ENCODE measurements at places on chromosomes 6 and 20.
A peak's percentile ranks its signal among the peaks of the same experiment; 100 is the strongest.

DNA sequence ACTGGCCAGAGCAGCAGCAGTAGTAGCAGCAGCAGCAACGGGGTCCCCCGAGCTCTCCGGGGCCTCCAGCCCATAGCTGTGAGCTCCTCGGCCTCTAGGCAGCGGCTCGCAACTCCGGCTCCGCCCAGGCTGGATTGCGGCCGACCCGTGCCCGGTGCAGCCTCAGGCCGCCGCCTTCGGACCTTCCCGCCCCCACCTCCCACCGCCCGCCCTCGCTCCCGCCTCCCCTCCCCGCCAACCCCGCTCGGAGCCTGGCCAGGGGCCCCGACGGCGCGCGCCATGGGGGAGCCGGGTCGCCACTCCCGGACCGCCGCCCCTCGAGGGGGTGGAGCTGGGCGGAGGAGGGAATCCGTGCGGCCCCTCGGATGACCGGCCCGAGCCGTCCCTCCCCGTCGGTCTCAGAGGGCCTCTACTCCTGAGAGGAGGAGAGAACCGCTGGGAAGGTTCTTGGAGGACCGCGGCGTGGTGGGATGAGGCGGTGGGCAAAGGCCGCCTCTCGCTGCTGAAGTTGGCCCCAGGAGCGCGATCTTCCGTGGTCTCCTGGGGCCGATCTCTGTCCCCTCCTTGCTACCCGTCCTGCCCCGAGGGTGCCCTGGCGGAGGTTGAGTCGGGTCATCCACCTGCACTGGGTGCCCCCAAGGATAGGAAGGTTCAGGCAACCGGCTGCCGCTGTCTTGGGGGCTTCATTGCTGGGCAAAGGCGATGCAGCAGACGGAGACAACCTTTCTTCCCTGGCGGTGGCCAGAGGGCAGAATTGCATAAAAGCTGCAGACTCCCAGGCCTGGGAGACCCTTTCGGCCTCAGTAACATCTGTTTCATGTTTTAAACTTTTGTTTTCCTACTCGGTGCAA lies at the start of gene ADAM33:
TSS of gene ADAM33 (minus strand) at position 80 of the 851 bp plus-strand sequence. CDS start at position 74, 6 bp downstream.
- DNase-seq: no peak

- DNase-seq: no peak
These were observed 86.5 kb downstream of the SERAC1 start for GRCh38 chr6:158081657-158081935.

DNA sequence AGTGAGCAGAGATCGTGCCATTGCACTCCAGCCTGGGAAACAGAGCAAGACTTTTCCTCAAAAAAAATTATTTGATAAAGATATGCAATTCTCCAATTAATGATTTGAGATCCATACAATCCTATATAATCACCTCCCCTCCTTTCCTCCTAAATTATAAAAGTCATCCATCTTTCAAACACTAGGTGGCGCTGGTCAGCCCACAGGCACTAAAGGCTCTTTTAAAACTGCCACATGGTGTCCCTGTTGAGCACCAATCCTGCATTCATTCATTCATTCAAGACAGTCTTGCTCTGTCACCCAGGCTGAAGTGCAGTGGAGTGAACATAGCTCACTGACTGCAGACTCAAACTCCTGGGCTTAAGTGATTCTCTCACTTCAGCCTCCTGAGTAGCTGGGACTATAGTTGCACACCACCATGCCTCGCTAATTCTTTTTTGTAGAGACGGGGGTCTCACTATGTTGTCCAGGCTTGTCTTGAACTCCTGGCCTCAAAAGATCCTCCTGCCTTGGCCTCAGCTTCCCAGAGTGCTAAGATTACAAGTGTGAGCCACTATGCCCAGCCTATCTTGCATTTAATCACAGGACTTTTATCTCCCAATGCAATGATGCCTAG lies 58.7 kb upstream of the SLC2A12 start:
- DNase-seq: no peak

DNA sequence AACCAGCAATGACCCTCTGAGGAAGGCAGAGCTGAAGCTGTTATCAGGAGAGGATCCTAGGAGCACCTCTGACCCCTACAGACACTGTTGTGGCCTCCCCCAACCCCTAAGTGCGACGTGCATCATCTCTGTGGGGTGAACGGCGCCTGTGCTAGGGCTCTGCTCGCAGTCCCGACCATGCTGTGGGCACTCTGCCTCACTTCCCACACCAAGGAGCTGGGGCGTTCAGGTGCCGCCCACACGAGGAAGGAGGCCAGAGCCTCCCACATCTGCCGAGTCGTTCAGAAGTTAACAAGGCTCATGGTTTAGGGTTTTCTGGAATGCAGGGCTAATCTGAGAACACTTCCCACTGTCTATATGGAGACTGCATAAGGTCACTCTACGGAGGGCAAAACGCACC lies 62.1 kb downstream of the GINS1 start:
- no peak for DNase-seq

GRCh38 chr6:9938801-9939200 lies 476.1 kb downstream of the TFAP2A start:
- DNase-seq: no peak

DNA sequence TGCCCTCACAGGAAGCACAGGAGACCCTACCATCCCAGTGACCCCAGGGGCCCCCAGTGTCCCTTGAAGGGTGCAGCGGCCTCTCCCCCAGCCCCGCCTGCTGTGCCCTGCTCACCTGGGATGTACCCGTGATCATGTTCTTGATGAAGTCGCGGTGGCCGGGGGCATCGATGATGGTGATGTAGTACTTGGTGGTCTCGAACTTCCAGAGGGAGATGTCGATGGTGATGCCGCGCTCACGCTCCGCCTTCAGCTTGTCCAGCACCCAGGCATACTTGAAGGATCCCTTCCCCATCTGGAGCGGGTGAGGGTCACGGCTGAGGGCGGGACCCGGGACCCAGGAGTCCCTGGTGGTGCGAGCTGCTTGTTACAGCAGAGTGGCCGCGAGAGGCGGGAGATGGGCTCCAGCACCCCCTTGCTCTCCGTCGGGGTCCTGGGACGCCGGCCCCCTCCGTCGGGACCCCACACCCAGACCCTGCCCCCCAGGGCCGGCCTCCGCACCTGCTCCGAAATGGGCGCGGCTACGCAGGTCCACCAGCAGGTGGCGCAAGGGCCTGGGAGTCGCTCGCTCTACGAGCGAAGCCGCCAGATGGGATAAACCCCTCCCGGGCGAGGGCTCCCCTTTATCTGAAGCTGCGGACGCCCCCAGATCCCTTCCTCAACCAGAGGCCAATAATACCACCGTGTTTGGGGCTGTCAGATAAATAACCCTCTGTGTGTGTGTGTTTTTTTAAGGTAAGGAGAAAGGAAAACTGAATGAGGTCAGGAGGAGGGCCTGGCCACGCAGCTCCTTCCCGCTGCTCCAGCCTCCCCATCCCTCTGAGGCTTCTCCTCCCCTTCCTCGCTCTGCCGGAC lies 2.9 kb downstream of the EEF1A2 start:
- peak; percentile 61 for DNase-seq

DNA sequence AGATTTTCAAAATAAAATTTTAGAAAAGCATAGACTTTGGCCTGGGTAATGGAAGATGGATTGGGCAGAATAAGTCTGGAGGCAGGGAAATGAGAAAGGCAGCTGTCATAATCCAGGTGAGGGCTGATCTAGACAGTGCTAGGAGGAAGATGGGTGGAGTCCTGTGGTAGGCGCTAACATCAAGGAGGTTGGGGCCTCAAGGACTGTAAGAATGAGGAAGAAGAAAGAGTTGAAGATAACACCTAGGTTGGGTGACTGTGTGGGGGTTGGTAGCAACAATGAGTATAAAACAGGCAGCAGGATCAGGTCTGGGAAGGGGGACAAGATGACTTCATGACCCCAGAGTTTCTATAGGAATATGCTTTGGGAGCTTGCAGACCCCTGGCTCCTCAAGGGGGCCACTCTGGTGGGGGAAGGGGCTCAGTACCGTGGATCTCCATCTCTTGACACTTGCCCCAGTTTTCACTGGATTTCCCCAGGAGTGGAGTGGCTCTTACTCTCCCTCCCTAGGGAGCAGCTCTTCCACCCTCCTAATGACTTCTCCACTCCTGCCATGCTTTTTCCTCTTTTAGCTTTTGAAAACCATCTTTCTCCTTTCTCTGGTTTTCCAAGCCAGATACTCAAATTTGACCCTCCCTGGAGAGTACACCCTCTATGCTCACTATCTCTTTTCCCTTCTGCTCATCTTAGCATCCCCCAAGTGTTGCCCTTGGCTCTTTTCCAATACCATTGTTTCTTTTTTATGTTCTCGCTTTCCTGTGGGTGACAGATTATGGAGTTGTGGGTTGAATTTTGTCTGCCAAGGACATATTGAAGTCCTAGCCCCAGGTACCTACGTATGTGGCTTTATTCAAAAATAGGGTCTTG lies 14.8 kb downstream of the TRIM31 start:
- no peak for DNase-seq

DNA sequence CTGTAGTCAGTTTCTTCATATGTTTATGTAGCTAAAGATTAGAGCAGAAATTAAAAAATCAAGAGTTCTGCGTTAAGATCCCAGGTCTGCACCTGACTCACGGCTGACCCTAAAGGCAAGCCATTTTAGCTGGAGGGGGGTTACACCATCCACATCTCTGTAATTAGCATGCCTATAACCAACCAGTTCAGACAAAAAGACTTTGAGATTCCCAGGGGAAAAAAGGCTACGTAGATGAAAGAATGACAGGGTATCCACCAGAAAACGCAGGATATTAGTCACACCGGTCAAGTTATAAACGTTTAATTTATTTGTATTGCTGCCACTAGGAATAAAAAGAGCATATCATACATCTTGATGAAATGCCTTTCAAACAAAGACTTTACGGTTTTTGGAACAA lies 299.1 kb downstream of the FOXC1 start:
- DNase-seq: no peak

GRCh38 chr20:46701057-46701456 lies 8.4 kb upstream of the SLC2A10 start:
- DNase-seq: no peak
